Islet precursor cell (in vitro differentiated cells): ENCODE measurements at places on chromosomes 2 and 18.

GRCh38 chr2:12262681-12263436 lies 453.9 kb upstream of the TRIB2 start:
- DNase-seq: no peak

DNA sequence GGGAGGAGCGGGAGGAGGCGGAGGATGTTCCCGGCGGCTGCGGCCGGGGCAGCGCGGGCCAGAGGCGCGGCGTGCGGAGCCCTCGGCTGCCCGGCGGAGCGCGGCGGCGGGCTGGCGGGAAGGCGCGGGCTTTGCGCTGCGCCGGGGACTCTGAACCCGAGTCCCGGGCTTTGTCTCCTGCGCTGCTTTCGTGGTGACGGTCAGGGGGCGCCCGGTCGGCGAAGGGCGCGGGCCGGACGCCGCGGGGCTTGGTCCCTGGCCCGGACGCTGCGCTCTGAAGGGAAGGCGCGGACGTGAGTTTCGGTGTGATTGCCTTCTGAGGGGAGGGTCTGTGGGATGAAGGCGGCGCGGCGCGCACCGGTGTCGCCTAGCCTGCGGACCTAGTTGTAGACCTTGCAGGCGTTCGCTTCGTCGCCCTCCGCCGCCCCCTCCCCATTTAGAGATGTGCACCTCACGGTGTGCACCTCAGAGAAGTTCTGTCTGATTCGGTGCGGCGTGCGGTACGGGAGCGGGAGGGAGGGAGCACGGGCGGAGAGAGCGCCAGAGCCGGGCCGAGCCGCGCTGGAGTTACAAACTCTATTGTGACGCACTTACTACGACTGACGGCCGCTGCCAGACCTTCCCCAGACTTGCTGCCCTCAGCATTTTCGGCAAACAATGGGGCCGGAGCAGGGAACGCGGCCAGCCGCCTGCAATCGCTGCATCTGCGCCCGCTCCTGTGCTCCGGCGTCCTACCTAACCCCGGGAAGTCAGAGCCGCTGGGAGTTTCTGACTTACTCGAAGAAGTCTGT lies 2.1 kb downstream of the BCL2L11 start:
- peak; percentile 91 for DNase-seq

GRCh38 chr2:201964631-201965206 lies 68.9 kb upstream of the FZD7 start:
- DNase-seq: no peak

DNA sequence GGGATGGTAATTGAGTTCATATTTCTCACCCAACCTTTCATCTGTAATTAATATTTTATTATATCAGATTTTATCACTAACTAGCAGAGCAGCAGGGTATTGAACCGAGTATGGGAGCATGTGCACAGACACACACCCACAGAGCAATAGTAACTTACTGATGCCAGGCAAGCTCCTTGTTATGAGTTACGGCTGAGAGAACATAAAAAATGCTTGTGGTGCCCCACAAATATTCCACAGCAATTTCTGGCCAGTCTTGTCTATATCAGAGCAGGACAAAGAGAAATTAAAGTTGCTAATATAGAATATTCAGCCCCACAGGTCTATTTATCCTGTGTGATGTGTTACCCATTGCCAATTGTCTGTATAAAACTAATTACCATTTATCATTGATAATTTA lies 501.8 kb upstream of the RAB12 start:
- no peak for DNase-seq

- DNase-seq: no peak
These were observed 4.6 kb downstream of the TTR start for GRCh38 chr18:31596081-31596872.

GRCh38 chr2:48488545-48488944 lies 41.4 kb upstream of the STON1 start:
- no peak for DNase-seq

DNA sequence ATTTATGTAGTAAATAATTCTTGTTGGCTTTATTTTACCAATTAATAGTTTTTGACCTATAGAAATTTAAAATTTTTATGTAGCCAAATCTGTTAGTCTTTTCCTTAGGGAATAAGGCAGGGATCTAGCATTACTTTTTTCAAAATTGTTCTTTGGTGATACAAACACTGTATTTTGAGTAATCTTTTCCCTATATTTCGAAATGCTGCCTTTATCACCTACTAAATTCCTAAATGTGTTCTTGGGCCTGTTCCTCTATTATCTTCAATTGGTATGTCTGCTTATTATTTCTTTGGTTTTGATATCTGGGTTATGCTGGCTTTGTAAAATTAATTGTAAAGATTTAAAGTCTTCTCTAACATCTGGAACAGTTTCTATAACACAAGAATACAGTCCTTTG lies 87.5 kb downstream of the DYSF start:
- no peak for DNase-seq

DNA sequence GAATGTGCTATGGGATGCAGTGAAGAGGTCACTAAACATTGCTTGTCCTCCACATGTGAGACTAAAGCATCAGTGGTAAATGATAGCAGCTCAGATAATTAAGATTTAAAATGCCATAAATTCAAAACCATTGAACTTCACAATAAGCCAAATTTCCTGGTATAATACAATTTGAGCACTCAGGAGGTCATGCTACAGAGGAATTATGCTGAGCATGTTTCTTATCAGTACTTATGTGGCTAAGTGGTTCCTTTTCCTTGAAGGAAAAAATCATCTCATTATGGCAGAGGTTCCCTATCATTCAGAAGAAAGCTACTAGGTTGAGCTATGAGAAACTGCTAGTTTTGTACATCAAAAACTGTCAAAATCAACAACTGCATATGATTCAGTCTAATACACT lies 156.6 kb downstream of the AGPS start:
- DNase-seq: no peak

- DNase-seq: no peak
These were observed 55.1 kb upstream of the SIX3 start for GRCh38 chr2:44886414-44886813.

- DNase-seq: no peak
These were observed 34.8 kb downstream of the PPP1R1C start for GRCh38 chr2:182020286-182021070.

DNA sequence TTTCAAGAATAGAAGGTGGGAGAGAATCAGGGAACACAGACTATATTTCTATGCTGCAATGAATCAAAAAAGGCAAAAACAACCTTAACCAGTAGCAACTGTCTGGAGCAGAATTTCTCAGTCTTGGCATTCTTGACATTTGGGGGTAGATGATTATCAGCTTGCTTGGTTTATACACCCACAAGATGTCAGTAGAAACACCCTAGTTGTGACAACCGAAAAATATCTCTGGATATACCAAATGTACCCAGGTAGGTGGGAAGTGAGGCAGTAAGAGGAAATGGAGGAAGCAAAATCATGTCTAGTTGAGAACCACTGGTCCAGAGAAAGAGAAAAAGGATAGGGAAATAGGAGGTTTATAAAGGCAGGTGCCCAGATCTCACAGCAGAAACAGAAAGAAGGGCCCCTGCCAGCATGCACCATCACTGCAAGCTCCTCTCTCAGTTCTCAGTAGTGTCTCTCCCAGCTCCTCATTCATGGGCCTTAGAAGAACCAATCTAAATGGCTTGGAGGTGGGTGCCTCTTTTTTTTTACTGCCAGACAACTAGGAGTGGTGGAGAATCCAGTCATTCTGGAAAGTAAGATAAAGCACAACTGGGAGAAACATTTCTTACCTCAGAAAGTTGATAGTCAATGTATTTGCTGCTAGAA lies 50.4 kb downstream of the MBD2 start:
- DNase-seq: no peak

GRCh38 chr2:196218106-196218505 lies 46.7 kb upstream of the STK17B start:
- no peak for DNase-seq

DNA sequence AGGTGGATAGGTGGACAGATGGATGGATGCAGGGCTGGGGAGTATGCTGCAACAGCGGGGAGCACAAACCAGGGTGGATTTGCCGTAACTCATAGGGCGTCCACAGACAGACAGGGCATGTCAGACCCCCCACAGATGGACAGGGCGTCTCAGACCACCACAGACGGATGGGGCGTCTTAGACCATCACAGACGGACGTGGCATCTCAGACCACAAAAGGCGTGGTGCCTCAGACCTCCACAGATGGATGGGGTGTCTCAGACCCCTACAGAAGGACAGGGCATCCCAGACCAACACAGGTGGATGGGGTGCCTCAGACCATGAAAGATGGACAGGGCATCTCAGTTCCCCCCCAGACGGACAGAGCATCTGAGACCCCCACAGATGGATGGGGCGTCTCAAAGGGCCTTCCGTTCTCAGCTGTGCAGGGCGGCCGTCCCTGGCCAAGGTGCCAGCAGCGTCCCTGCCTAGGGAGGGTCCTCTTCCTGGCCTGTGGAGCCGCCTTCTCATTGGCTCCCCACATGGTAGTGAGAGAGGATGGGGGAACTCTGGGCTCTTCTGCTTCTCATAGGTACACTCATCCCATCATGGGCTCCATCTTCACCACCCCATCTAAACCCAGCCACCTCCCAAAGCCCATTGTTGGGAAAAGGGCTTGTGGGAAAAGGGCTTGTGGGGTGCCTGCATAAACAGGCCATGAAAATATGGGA lies 2.1 kb downstream of the ANKMY1 start:
- no peak for DNase-seq

- peak; percentile 26 for DNase-seq
These were observed 301.7 kb downstream of the EIPR1 start for GRCh38 chr2:3075991-3076340.

DNA sequence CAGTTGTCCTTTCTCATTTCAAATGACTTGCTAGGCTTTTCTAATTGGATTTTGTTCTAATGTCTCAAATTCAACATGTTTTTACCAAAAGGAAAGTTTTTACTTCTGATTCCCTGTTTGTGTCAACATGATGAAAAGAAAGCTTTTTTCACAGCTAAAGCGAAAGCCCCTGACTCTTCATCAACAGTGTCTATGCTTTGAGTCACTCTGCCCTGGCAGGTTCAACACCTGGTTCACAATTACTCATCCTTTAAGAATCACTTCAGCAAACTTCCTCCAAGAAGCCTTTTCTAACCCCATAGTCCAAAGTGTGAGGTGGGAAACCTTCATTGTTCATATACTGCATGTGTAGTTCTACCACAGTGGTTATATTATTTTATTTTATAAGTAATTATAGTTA lies 7.6 kb upstream of the DSG2 start:
- no peak for DNase-seq

- peak; percentile 37 for DNase-seq
These were observed 24.3 kb downstream of the COA5 start for GRCh38 chr2:98583816-98584618.

GRCh38 chr2:234606896-234607295 lies 110.0 kb upstream of the ARL4C start:
- no peak for DNase-seq

GRCh38 chr2:204611017-204611631 lies 65.8 kb downstream of the PARD3B start:
- DNase-seq: no peak

GRCh38 chr2:99677814-99678213 lies 188.0 kb upstream of the REV1 start:
- no peak for DNase-seq

DNA sequence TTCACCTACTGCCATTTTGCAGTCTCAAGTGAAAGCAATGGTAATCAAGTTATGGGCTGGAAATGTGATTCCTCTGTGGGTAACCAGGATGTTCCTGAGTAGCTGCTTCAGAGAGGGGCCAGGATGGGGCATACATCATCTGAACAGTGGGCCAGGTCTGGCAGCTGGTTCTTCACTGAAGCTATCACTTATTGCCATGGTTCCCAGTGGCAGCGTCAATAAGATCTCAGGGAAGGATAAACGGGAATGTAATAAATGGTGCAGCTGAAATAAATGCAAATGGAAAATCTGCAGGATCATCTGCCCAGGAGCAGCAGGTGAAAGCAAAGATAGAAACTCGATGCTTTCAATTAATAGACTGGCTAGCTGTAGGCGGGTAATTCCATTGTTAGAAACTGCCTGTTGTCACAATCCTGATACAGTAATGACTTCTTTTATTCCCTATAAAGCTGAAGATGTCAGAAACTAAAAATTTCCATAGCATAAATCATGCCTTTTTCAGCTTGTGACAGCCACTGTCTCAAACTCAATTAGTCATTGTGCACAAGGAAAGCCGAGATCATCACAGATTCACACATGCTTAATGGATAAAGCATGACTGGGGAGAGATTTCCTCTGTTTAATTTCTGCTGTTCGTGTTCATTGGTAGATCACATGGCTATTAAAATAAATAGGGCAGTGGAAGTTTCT lies 56.2 kb upstream of the CCDC85A start:
- no peak for DNase-seq

DNA sequence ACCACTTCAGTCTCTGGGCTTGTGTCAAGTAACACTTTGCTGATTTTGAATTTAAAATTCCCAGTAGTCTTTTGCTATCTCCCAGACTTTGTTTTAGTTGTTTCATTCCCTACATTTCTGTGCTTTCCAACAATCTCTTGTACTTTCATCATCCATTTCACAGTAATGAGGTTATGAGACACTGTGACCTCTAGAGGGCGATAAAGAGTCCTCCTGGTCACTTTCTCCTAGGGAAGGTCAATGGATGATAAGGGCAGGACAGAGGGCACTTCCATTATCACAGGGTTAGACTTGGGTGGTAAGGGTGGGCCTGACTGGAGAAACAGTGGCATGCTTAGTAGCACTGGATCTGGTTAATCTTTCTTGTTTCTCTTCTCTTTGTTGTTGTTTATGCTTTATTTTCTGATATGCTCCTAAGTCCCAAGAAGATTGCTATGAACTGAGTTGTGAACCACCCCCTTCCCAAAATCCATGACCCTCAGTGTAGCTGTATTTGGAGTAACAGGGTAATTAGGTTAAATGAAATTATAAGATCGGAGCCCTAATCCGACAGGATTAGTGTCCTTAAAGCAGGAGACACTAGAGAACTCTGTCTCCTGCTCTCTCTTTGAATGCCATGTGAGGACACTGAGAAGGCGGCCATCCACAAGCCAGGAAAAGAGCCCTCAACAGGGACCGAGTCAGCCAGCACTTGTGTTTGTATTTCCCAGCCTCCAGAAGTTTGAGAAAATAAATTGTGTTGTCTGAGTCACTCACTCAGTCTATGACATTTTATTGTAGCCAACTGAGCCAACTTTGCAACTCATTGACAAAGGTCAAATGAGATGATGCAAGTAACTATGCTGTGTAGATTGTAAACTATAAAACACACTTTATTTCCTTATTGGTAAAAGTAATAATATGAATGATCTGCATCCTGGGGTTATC lies 779.2 kb downstream of the CNTNAP5 start:
- no peak for DNase-seq

DNA sequence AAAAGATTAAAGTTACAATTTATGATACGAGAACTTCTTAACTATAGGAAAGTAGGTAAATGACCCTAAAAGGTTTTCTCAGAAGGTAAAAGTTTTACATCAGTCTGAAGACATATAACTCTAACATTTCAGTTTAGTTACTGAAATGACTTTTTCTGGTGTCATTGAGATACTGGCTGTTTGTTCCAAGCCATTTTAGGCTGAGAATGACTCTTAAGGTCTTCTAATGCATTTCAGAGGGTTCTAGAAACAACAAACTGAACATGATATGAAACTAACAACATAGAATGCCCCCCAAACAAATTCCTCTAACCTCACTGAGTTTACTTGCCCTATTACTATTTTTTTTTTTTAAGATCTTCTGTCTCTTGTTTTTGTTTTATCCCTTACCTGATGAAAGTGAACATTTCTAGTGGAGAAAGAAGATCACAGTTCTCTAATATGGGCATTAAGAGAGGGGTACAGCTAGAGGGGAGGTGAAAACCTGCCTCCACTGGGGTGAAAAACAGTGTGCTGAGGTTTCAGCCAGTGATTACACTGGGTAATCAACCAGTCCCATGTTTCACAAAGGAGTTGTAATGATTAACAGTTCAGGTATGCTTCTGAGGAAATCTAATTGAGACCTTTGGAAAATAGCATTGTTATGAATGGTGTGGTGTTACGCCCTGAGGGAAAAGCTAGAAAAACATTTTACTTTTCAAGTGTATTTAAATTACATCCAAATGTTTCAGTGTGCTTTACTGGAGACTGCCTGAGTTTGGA lies 11.2 kb downstream of the NABP1 start:
- DNase-seq: peak; percentile 66
